ENCODE measurements at places on chromosomes 6 and 20.

- DNase-seq = no peak
Observed at GRCh38 chr20:58056921-58057686, 171.3 kb downstream of the ANKRD60 start.

GRCh38 chr6:83853178-83854000 is at the start of gene RIPPLY2:
Gene RIPPLY2, plus strand, starts transcription at chr6:83853360. Its CDS starts 57 bp downstream, at chr6:83853417.
- DNase-seq = no peak

- DNase-seq = no peak
Observed at GRCh38 chr6:56450882-56451739, 191.6 kb downstream of the DST start.

DNA sequence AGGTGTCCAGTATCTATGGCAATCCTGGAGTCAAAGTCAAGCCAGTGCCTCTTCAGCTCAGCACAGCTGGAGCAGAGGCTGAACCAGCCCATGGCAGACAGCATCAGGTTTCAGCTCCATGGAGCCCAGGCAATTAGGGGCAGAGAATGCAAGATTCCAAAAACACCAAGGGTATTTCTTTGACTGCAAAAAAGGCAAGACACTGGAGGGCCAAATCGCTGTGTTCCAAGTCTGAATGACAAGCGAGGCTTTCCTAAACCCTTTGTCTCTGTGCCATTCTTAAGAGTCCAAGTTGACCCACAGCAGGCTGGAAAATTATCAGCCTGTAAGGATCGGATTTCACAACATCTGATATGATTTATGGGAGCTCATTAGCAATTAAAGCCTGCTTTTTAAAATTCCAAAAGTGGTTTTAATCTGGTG is 49.7 kb upstream of the TGM3 start:
- no peak for DNase-seq

DNA sequence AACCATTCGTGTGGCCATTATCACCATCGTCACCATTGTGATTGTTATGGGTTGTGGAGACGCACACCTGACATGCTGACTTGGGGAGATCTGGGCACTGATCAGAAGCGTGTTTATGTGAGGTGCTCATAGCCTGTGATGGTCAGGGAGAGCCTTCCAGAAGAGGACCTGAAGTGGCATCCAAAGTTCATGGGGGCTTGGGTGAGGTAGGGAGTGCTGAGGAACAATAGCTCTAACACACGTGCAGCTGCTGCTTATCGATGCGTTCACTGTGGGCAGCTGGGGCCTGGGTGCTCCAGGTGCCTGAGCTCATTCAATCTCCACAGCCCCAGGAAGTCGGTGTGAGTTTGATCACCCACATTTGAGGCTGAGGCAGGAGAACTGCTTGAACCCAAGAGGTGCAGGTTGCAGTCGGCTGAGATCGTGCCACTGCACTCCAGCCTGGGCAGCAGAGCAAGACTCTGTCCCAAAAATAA is 227.3 kb downstream of the PREX1 start:
- no peak for DNase-seq

- DNase-seq = no peak
Observed at GRCh38 chr20:45187693-45188092, 13.0 kb downstream of the PI3 start.

DNA sequence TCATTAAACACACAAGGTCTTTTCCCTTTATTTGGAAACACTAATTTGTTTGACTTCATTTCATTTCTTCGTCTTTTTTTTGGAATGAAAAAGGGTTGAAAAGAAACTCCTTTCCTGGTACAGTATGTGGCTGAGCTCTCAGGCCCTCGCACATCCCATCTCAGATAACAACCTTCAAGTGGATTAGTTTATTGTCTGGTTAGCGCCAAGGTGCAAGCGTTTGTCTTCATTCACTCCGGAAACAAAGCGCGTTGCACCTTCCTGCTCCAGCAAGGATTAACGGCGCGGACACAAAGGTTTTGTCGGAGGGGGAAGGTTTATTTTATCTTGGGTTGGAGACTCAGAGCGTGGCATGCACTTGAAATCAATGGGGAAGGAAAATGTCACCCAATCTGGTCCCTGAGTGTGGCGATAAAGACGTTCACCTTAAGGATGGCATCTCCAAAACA is 5.3 kb upstream of the NKX2-2 start:
- DNase-seq = no peak

GRCh38 chr20:59014680-59015389 is 4.4 kb upstream of the TUBB1 start:
- no peak for DNase-seq

- DNase-seq = no peak
Observed at GRCh38 chr20:37479266-37479665, 41.8 kb upstream of the NNAT start.

DNA sequence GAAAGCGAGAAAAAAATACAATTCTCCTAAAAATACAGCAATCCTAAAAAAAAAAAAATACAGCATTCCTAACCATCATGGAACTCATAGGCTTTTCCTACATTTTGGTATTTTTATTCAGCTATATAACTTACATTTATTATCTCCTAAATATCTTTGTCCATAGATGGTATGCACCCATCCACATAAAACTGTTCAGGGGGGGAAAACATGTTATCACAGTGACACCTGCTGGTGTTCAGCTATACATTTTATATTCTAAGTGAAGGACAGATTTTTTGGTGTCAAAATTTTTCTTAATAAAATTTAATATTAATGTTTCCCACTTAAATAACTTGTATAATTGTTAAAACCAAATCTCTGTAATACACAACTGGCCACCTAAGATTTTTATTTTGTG is 58.0 kb downstream of the BLOC1S5 start:
- DNase-seq = no peak

GRCh38 chr20:44170816-44171410 is 16.1 kb downstream of the JPH2 start:
- DNase-seq = no peak

DNA sequence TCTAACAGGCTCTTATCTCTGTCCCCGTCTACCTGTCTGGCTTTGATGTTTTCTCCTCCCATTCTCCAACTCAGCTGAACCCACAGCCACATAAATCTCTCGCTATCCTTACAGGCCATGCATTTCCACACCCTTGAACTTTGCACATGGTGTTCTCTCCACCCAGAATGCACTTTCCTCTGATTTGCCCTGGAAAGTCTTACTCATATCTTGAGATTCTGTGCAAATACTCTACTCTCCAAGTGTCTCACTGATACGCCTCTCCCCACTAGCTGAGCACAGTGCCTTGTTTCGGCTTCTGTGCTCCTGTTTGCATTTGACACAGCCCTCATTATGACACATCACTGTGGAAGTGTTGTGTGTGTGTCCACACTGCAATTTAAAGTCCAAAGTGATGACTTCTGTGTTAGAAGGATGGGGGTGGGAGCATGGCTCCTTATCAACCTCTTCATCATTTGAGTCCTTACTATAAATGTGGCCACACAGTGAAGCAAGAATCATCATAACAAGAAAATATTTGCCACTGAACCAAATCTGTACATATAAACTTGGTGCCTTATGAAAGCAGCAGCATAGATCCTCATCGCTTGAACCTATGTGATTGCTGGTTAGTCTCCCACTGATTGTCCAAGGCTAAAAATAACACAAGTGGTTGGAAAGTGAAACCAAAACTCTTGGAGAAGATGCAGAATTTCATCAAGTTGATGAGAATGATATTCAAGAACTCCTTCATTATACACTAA is 5.5 kb upstream of the PRELID3B start:
- no peak for DNase-seq

DNA sequence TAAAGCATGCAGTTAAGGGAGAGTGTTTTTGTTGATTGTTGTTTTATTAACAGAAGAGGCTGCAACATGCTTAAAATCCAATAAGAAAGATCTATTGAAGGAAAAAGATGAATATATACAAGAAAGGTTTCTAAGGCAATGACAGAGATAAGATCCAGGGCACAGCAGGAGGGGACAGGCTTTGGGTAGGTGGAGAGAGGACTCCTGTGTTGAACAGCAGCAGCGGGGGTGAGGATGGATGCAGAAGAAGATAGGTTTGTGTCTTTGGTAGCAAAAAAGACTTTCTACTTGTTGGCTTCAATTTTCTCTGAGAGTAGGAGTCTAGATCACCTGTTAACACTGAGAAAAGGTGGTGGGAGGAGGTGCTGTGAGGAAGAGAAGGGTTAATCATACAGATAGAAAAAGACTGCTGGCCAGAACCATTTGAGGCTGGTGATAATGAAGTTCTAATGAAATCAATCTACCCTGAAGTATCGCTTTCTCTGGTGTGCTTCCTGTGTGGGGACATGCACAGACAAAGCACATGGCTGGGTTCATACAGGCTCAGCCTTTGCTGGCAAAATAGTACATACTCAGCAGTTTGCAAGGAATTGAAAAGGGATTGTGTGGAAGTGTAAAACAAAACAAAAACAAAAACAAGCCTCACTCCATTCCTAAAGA is 17.2 kb upstream of the DST start:
- DNase-seq = no peak

DNA sequence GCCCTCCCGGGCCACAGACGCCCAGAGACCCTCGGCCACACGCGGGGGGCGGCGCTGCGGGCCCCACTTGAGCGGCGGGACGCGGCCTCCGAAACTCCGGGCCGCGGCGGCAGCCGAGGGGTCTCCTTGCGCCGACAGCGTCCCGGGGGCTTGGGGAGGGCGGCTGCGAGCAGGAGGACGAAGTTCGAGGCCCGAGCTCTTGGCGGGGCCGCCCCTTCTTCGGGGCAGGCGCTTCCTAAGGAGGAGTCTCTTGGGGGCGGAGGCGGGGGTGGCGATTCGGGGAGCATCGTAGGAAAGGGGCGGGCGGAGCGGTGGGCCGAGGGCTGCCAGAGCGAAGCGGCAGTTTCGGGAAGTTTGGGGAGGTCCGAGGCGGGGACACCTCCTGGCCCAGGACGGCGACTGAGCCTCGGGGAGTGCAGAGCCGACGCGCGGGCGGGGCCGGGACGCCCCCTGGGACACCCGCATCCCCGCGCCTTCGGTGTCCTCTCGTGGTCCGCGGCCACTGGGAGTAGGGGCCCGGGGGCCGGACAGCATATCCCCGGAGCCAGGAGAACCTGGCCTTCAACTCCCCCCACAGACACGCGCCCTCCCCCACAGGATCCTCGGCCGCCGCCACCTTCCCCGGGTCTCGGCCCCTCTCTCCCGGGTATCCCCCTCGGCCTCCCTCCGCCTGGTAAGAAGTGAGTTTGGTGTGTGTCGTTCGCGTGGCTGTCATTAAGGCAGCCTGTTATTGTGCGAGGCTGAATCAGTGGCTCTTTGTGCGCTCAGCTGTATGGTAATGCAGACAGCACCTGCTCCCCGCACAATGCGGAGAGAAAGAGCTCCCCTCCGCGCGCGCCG is 613 bp upstream of the DLL1 start:
- no peak for DNase-seq

GRCh38 chr20:1144401-1145172 is 26.2 kb downstream of the PSMF1 start:
- DNase-seq = no peak

DNA sequence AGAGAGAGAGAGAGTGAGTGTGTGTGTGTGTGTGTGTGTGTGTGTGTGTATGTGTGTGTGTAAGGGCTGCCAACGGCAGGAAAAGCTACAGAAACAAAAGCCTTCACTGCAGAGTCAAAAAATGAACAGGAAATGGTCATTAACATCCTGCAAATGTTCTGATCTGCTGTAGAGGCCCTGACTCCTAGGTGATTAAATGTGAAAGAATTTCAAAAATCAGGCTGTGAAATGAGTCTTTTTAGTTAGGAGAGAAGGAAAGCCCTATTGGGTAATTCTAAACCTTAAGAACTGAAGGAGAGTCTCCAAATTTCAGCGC is 166.5 kb upstream of the MYLIP start:
- DNase-seq = peak; percentile 74

DNA sequence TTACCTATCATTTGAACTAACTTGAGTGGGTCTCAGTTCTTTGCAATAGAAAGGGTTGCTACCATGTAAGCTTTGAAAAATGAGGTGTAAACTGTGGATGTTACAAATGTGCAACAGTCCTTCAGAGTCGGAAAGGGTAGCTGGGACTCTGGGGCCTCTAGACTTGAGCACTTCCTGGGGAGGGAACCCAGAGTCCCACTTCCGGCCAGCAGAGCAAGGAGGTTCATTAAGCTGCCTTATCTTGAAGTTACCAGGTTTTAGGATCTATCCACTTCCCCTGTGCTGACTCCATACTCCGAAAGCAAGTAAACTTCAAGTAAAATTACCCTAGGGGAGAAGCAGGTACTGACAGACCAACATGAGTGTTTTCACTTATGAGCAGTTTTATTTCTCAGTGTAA is 9.4 kb downstream of the TRIM10 start:
- no peak for DNase-seq

DNA sequence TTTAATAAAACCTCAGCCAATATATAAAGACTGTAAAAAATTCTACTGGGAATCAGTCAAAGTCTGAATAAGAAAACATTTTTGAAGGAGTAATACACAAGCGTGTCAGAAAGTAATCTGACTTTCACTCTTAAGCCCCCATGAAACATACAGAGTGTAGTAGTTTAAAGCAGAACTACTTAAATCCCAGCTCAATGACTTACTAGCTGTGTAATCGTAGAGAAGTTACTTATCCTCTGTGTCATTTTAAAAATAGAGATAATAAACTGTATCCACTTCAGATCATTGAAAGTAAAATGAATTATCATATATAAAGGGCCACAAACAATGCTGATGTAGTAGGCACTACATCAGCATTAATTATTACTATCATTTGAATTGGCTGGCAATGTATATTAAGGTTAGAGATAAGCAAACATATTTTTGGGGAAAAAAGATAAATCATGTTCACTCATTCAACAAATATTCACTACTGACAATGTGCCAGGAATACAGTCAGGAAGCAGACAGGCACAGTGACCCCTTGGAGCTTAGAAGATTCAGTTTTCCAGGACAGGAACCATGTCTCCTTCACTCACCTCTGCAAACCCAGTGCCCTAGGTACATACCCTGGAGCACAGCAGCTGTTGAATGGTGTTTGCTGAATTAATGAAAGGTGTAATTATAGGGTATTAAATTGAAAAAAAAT is 14.4 kb downstream of the REPS1 start:
- DNase-seq = no peak

DNA sequence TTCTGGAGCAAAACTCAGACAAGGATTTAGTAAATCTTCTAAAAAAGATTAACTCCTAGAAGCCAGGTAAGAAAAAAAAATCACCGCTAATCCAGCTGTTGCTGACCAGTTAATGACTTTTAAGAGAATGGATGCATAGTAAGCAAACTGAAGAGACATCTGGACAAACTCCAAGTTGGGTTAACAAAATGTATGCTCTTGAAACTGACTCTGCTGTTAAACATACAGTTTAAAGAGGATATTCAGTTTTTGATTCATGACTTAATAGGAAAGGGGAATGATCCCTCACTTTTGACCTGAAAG is 70.4 kb downstream of the PLAGL1 start:
- DNase-seq = no peak

GRCh38 chr6:168885751-168886742 is 367.6 kb downstream of the THBS2 start:
- DNase-seq = no peak

DNA sequence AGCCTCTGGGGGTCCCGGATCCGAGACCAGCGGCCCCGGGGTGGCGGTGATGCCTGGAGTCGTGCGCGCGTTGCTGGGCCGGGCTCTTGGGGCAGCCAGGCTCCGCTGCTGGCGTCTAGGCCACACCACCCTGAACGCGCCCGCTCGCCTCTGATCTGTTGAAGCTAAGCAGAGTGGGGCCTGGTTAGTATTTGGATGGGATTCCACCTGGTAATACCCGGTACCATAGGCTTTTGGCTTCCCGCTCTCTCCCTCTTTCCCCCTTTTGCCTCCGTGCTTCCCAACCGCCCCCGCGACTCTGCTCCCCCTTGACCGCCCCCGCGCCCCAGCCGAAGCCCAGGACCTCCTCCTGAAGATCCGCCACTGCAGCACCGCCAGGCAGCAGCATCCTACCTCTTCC is 1383.5 kb upstream of the DEFB115 start:
- no peak for DNase-seq

GRCh38 chr6:30267423-30267822 is 54.2 kb upstream of the TRIM26 start:
- DNase-seq = no peak
